ENCODE measurements at places on chromosomes 16 and 17.

DNA sequence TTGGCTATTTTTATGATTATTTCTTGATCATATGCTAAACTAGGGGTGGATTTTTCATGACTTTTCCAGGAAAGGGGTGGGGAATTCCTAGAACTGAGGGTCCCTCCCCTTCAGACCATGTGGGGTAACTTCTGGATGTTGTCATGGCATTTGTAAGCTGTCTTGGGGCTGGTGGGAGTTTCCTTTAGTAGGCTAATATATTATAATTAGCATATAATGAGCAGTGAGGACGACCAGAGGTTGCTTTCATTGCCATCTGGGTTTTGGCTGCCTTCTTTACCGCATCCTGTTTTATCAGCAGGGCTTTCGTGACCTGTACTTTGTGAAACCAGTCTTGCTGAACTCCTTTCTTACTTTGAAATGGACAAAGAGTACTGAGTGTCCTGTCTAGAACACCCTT is 40.4 kb upstream of the ABCA5 start:
- H3K27ac ChIP-seq = no peak overlapping the region
- H3K27me3 ChIP-seq = no peaks in the 10 kb centered on the region
- no peaks in the 10 kb centered on the region for H3K4me1 ChIP-seq
- no peak overlapping the region for H3K4me3 ChIP-seq
- no peak for DNase-seq

GRCh38 chr17:18037486-18037885 is 1.5 kb downstream of the ATPAF2 start:
- no peaks in the 10 kb centered on the region for H3K36me3 ChIP-seq
- peaks cover 49% of the 10 kb centered on the region for H3K4me1 ChIP-seq
- H3K4me3 ChIP-seq = no peak overlapping the region

- no peak overlapping the region for H3K4me3 ChIP-seq
- no peak overlapping the region for H3K27ac ChIP-seq
- H3K27me3 ChIP-seq = no peaks in the 10 kb centered on the region
- H3K4me1 ChIP-seq = no peaks in the 10 kb centered on the region
Measured at GRCh38 chr16:72389791-72390190, 217.8 kb upstream of the PMFBP1 start.

DNA sequence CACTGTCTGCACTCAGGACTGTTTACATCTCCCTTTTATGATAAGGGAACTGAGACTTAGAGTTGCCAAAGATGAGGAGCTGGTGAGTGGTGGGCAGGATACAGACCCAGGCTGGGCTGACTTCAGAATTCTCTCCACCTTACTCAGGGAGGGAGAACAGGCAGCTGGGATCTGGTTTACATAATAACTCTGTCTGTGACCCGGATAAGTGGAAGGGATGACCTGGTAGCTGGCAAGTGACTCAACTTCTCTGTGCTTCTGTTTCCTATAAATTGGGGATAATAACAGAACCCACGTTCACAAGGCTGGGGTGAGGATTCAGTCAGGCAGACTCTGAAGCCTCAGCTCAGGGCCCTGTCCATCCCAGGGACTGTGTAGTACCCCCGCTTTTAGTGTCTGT is 2.6 kb downstream of the SNX20 start:
- no peaks in the 10 kb centered on the region for H3K27me3 ChIP-seq
- no peak overlapping the region for H3K27ac ChIP-seq
- H3K36me3 ChIP-seq = no peaks in the 10 kb centered on the region
- no peaks in the 10 kb centered on the region for H3K4me1 ChIP-seq
- no peak overlapping the region for H3K4me3 ChIP-seq

GRCh38 chr16:11461595-11461990 is 116.3 kb downstream of the RMI2 start:
- no peaks in the 10 kb centered on the region for H3K36me3 ChIP-seq
- no peaks in the 10 kb centered on the region for H3K27me3 ChIP-seq
- no peak for DNase-seq
- H3K4me1 ChIP-seq = no peaks in the 10 kb centered on the region

GRCh38 chr16:48507886-48508285 is 102.1 kb downstream of the N4BP1 start:
- DNase-seq = no peak
- H3K4me3 ChIP-seq = no peak overlapping the region
- no peak overlapping the region for H3K27ac ChIP-seq

GRCh38 chr17:78019367-78019975 is 61.0 kb downstream of the TNRC6C start:
- H3K4me1 ChIP-seq = peaks cover 12% of the 10 kb centered on the region
- no peaks in the 10 kb centered on the region for H3K36me3 ChIP-seq
- H3K27me3 ChIP-seq = no peaks in the 10 kb centered on the region
- DNase-seq = no peak

DNA sequence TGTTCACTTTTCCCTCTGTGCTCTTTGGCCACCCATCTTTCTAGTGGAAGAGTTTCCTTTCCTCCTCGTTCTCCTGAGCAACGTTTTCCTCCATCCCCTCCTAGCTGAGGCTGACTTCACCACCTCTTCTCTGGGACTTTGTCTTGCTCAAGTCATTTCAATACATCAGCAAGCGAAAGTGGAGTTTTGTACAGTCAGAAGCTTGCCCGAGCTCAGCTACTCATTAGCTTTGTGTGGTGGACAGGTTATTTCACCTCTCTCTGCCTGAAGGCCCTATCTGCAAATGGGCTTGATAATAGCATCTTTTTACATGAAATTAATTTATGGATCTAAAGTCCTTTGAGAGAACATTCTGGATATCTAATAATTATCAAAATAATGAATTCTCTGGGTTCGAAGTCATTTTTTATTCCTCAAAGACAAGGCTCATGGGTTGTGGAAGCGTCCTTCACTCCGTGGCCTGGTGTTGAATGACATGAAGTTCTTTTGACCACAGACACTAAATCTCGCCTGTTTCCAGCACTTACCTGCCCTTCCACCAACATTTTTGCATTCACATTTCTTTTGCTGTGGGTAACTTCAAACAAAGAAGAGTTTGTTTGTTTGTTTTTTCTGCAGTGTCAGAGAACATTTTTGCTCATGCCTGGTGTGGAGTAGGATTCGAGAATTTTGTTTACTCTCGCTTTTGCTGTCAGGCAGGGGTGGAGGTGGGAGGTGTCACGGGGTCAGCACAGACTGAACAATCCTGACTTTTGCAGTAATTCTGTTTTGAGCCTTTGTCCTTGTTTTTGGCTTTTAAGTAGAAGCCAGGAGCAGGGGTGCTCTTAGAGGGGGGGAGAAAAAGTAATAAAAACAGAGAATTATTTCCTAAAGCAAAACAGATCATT is 155.0 kb upstream of the CACNG5 start:
- H3K4me3 ChIP-seq = no peak overlapping the region
- peaks cover 30% of the 10 kb centered on the region for H3K4me1 ChIP-seq
- no peak overlapping the region for H3K27ac ChIP-seq
- peak; percentile 78 for DNase-seq

DNA sequence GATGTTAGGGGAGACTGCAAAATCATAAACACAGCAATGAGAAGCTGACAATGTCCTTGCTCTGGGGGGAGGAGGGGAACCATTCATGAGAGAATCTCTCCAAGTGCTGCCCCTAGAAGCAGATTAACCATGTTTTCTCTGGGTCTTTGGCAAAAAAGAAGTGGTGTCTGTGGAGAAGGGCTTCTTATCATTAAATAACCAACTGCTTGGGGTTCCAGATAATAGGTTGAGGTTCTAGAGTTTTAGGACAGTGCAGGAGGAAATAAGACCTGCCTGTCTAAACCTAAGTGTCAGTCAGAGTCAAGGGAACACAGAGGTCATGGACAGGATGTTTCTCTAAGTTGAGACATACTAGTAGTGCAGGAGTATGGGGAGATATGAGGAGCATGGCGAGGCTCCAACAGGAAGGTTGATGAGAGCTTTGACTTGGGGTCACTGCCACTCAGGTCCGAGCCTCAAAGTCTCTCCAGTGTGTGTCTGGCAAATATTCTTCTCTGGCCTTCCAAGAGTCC is 5.1 kb upstream of the ANKS4B start:
- no peak overlapping the region for H3K4me3 ChIP-seq
- no peak overlapping the region for H3K27ac ChIP-seq
- no peaks in the 10 kb centered on the region for H3K4me1 ChIP-seq
- H3K36me3 ChIP-seq = no peaks in the 10 kb centered on the region
- DNase-seq = peak; percentile 22
- no peaks in the 10 kb centered on the region for H3K27me3 ChIP-seq

DNA sequence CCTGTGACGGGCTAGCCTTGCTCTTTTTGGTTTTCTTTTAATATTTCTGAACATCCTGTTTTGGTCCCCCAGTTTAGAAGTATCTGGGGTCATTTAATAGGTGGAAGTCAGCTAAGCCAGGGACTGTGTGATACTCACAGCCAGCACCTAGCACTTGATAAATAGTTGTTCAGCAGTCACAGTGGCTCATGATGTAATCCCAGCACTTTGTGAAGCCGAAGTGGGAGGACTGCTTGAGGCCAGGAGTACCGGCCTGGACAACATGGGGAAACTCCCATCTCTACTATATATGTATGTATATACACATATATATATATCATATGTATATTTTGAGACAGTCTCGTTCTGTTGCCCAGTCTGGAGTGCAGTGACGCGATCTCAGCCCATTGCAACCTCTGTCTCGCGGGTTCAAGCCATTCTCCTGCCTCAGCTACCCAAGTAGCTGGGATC is 1.8 kb upstream of the ZNRF1 start:
- no peaks in the 10 kb centered on the region for H3K27me3 ChIP-seq
- H3K36me3 ChIP-seq = no peaks in the 10 kb centered on the region
- no peak overlapping the region for H3K27ac ChIP-seq
- DNase-seq = no peak

- H3K4me1 ChIP-seq = no peaks in the 10 kb centered on the region
- H3K27me3 ChIP-seq = no peaks in the 10 kb centered on the region
- H3K4me3 ChIP-seq = no peak overlapping the region
- peaks cover 95% of the 10 kb centered on the region for H3K36me3 ChIP-seq
- DNase-seq = no peak
Measured at GRCh38 chr16:23567602-23568001, 10.1 kb downstream of the UBFD1 start.

DNA sequence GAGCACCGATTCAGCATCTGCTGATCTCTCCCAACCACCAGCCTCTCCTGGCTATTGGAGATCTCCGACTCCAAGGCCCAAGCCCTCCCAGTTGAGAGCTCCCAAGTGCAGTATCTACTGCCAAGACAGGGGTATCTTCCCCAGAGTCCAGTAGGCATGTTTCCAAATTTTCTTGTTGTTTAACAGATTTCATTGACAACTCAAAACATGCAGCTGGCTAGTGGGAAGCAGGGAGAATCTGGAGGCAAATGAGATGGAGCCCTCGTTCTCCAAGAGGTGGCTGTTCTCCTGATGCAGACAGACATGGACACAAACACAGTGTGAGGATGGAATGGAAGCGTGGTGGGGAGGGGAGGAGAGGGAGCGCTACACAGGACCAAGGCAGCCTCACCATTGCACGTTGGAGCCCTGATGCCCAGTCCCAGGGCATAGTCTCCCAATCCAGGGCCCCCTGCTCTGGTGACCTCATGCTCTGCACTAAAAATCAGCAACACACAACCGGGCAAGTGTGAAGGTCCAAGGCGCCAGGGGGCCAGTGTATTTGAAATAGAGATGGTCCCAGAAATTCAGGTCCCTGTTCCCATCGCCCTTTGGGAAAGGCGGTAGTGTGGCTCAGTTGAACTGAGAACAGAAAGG is 31.7 kb downstream of the SMARCE1 start:
- no peak overlapping the region for H3K27ac ChIP-seq
- peaks cover 8% of the 10 kb centered on the region for H3K4me1 ChIP-seq
- no peaks in the 10 kb centered on the region for H3K36me3 ChIP-seq
- H3K4me3 ChIP-seq = no peak overlapping the region

DNA sequence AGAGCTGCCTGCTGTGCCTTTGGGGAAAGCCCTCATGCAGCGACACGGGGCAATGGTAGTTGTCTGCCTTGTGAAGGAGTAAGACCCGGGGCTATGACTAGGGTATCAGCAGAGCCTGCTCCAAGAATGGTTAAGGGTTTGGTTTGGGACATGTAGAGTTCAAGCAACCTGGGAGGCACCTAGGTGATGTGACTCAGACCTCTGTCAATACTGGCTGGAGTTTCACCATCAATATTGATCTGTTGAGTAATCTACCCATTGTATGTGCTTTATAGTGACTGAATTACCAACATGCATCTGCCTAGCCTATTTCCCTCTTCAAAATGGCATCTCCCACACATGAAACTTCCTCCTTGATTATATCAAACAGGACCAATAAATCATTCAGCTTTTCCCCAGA is 398.4 kb upstream of the HSBP1 start:
- H3K4me3 ChIP-seq = no peak overlapping the region
- H3K27me3 ChIP-seq = no peaks in the 10 kb centered on the region
- H3K36me3 ChIP-seq = no peaks in the 10 kb centered on the region
- DNase-seq = no peak
- no peak overlapping the region for H3K27ac ChIP-seq
- H3K4me1 ChIP-seq = no peaks in the 10 kb centered on the region

- H3K27ac ChIP-seq = no peak overlapping the region
- H3K4me3 ChIP-seq = no peak overlapping the region
- H3K27me3 ChIP-seq = no peaks in the 10 kb centered on the region
- H3K4me1 ChIP-seq = peaks cover under 1% of the 10 kb centered on the region
- no peak for DNase-seq
Measured at GRCh38 chr17:50877838-50878237, 11.7 kb upstream of the TOB1 start.

GRCh38 chr16:11392041-11392581 is 46.9 kb downstream of the RMI2 start:
- DNase-seq = no peak
- H3K27me3 ChIP-seq = no peaks in the 10 kb centered on the region
- no peak overlapping the region for H3K27ac ChIP-seq
- peaks cover 18% of the 10 kb centered on the region for H3K4me1 ChIP-seq
- no peaks in the 10 kb centered on the region for H3K36me3 ChIP-seq
- H3K4me3 ChIP-seq = no peak overlapping the region

- no peaks in the 10 kb centered on the region for H3K27me3 ChIP-seq
- no peaks in the 10 kb centered on the region for H3K4me1 ChIP-seq
- no peaks in the 10 kb centered on the region for H3K36me3 ChIP-seq
- DNase-seq = no peak
Measured at GRCh38 chr17:15892731-15893657, 51.9 kb upstream of the ADORA2B start.

GRCh38 chr17:6749519-6749918 is 6.3 kb upstream of the XAF1 start:
- no peak overlapping the region for H3K4me3 ChIP-seq
- DNase-seq = no peak
- H3K27ac ChIP-seq = no peak overlapping the region
- no peaks in the 10 kb centered on the region for H3K27me3 ChIP-seq
- no peaks in the 10 kb centered on the region for H3K36me3 ChIP-seq
- peaks cover 23% of the 10 kb centered on the region for H3K4me1 ChIP-seq

- H3K27ac ChIP-seq = no peak overlapping the region
- H3K4me3 ChIP-seq = no peak overlapping the region
- H3K4me1 ChIP-seq = peaks cover 6% of the 10 kb centered on the region
- no peaks in the 10 kb centered on the region for H3K27me3 ChIP-seq
- no peak for DNase-seq
- H3K36me3 ChIP-seq = no peaks in the 10 kb centered on the region
Measured at GRCh38 chr17:66633317-66633965, 201.5 kb upstream of the CACNG5 start.

DNA sequence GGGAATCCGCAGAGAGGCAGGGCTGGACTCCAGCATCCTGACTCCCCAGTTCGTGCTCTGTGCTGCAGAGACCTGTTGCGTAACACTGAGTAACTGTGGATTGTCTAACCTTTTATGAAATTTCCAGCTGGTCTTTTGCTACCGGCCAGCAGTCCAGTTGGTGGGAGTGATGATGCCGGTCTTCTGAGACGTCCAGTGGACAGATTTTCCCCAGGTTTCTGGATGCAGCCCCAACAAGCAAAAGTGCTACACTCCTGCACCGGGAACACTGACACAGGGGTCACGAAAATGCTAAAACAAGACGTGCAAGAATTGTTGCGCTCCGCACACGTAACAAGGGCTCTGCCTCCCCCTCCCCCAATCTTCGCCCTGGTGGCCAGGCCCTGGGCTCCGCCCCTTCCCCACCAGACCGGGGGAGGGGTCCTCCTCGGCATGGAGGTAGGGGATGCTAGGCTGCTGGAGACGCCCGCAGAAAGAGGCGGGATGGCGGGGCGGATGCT is 701 bp upstream of the MRC2 start:
- DNase-seq = no peak
- no peaks in the 10 kb centered on the region for H3K36me3 ChIP-seq
- no peaks in the 10 kb centered on the region for H3K27me3 ChIP-seq
- peaks cover 42% of the 10 kb centered on the region for H3K4me1 ChIP-seq
